SHP77 (cell line): ENCODE measurements at places on chromosomes 3 and 15.

- DNase-seq: no peak
Measured at GRCh38 chr3:148030975-148031374, 621.8 kb downstream of the ZIC1 start.

DNA sequence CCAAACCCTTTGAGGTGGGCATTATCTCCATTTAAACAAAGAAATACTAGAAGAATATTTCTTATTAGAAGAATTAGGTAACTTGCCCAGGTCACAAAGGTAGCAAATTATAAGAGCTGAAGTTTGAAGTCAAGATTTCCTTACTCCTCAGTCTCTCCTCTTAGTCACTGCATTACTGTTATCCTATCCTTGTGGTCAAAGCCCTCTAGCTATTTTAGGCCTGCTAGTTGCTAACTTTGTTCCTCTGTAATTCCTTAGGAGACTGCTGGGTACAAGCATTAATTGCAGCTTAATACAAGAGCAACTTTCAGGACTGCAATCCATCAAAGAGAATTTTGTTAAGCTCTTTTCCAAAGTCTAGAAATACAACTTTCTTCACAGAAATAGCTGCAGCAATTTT is 528.2 kb downstream of the ZIC1 start:
- no peak for DNase-seq

DNA sequence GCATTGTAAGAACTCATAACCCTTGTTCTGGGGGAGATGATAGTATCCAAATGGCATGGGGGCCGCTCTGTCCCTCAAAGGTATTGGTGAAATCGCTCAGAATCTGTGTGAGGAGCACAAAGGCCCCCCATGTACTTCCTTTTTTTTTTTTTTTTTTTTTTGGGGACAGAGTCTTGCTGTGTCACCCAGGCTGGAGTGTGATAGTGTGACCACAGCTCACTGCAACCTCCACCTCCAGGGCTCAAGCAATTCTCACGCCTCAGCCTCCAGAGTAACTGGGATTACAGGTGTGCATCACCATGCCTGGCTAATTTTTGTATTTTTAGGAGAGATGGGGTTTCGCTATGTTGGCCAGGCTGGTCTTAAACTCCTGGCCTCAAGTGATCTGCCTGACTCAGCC is 37.0 kb downstream of the CMTM8 start:
- DNase-seq: no peak

GRCh38 chr3:115161866-115162265 is 14.8 kb upstream of the ZBTB20 start:
- DNase-seq: no peak

- no peak for DNase-seq
Measured at GRCh38 chr3:156038869-156039268, 81.5 kb upstream of the KCNAB1 start.

GRCh38 chr15:55515991-55516776 is 8.2 kb upstream of the DNAAF4 start:
- DNase-seq: no peak
